ENCODE measurements at places on chromosomes 2 and 18. TPM values are rescaled to one million over a fixed set of nuclear protein-coding genes. Genes with fewer than 3 reads are reported as not detected.

Gene IER3IP1
- total RNA-seq = 6.7 TPM

Gene TMEM198
- 7.3 TPM for total RNA-seq

Gene FECH
- 21.8 TPM for total RNA-seq

Gene RUFY4
- 0.31 TPM for total RNA-seq

Gene FAM228A
- total RNA-seq = 0.25 TPM
